ENCODE measurements at places on chromosomes 7 and 10.

DNA sequence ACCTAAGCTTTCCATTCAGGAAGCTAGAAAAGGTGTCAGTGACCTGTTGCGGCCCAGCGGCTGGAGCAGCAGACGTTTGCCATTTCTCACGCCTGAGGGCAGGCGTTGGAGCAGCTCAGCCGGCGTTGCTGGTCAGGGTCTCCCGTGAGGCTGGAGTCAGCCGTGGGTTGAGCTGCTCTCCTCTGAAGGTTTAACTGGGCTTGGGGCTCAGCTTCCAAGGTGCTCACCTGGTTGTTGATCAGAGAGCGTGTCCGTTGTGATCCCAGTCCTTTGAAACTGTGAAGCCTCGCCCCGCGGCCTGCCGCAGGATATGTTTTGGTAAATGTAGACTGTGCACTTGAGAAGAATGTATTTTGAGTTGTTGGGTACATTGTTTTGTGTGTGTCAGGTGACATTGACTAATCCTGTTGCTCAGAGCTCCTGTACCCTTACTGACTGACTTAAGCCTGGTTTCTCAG is 20.6 kb upstream of the PWWP2B start:
- DNase-seq = no peak

GRCh38 chr7:139004321-139005090 is 23.3 kb upstream of the KIAA1549 start:
- DNase-seq = no peak

DNA sequence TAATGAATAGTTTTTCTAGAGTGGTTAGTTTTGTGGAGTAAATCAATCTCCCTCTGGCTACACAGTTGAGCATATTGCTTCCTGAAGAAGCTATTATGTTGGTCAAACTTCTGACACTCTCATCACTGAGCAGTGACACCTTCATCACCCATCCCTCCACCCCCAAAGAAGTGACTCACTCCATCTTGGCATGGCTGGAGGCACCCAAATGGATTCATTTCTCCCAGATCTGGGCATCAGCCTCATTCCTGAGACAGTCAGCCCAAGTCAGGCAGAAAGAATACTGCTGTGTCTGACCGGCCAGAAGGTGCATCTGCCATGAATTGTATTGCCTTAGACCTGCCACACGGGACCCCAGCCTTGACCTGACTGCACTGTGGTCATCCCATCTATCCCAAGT is 117.0 kb upstream of the HABP2 start:
- DNase-seq = no peak

- DNase-seq = no peak
These were observed 85.1 kb upstream of the GTF2I start for GRCh38 chr7:74572301-74572979.

- no peak for DNase-seq
These were observed 9.2 kb upstream of the HNRNPF start for GRCh38 chr10:43417950-43418768.

DNA sequence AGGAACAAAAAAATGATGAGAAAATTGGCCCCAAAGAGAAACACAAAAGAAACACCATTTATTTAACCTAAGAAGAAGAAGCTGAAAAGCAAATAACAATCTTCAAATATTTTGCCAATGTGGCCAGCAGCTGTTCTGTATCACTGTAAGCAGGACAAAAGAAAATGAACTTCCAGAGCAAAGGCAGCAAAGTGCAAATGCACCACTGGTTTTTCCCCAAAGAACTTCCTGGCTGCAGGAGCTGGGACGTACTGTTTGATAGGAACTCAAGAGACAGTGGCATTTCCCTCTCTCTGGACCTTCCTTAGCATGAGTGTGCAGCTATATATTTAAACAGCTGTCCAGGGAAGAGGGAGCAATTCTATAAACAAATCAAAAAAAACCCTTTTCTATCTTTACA is 60.4 kb downstream of the RNLS start:
- DNase-seq = no peak

DNA sequence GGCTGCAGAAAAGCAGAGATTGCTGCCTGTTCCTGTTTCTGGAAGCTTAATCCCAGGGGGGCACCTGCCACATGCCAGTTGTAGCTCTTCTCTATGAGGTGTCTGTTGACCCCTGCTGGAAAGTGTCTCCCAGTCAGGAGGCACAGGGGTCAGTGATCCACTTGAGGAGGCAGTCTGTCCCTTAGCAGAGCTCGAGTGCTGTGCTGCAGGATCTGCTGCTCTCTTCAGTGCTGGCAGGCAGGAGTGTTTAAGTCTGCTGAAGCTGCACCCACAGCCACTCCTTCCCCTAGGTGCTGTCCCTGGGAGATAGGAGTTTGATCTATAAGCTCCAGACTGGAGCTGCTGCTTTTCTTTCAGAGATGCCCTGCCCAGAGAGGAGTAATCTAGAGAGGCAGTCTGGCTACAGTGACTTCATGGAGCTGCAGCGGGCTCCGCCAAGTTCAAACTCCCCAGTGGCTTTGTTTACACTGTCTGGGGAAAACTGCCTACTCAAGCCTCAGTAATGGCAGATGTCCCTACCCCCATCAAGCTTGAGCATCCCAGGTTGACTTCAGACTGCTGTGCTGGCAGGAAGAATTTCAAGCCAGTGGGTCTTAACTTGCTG is 57.6 kb upstream of the CROT start:
- no peak for DNase-seq

GRCh38 chr7:104655592-104655991 is 327.2 kb downstream of the LHFPL3 start:
- no peak for DNase-seq

DNA sequence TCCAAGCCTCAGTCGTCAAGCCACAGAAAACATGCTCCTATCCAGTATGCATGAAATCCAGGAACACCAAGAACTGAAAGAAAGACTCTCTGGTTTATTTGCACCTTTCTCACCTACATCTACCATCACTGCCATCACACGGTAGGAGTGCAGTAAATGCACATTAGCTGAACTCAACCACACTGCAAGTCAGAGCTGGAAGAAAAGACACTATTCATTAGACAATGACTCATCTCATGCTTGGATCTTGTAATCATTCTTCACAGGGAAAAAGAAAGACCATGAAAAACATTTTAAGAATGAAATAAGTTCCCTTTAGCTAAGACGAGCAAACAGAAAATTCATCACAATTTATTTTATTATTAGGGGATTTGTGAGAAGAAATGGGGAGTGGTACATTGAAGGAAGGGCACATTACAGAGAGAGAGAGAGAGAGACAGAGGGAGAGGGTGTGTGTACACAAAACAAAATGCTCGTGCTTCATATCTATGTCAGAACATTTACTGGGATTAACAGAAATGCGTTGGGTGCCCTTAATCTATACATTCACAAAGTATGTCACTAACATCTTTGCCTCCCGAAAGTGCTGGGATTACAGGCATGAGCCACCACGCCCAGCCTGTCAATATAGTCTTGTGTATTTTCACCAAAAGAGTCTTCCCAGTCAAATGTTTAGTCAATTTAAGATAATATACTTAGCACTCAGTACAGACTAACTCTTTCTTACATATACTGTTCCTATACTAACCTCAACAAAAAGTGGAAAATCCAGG is 324.9 kb downstream of the PARD3 start:
- no peak for DNase-seq

- DNase-seq = no peak
These were observed 19.8 kb upstream of the RASSF4 start for GRCh38 chr10:44939691-44940401.

DNA sequence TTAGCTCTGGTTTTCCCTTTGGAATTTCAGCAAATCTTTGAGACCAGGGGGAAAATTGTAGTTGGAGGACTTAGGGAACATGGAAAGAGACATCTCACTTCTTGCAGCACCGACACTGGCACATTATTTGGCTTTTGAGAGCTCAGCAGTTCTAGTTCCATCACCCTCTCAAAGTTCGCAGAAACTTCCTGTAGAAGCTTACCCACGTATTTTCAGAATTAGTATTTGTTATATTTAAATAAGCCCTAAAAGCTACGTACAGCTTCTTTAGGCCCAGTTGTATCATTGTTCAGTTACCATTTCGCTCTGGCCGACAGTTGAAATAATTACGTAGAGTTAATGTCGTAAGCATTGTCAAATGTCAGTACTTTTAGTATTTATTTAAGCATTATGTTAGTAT is 13.4 kb downstream of the CEP55 start:
- DNase-seq = no peak

GRCh38 chr7:133735222-133735621 is 391.9 kb upstream of the LRGUK start:
- DNase-seq = no peak

GRCh38 chr7:16171928-16172327 is 249.4 kb downstream of the CRPPA start:
- DNase-seq = no peak

GRCh38 chr10:102654969-102655368 is 10.7 kb downstream of the TRIM8 start:
- DNase-seq = no peak

DNA sequence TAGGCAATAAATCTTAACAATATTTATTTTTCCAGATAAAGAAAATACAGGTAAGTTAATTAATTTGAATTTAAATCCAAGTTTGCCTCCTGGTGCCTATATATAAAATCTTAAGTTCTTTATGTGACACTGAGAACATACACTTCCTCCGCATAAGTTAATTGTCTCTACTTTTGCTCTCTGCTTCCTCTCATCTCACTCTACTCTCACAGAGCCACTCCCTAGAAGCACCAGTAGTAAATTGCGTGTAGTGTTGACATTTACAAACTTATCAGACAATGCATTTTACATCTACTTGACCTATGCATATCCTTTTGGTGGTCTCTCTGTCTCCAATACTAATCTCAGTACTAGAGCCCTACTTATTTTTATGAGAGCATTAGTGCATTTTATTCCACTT is 144.5 kb downstream of the ETV1 start:
- DNase-seq = no peak

DNA sequence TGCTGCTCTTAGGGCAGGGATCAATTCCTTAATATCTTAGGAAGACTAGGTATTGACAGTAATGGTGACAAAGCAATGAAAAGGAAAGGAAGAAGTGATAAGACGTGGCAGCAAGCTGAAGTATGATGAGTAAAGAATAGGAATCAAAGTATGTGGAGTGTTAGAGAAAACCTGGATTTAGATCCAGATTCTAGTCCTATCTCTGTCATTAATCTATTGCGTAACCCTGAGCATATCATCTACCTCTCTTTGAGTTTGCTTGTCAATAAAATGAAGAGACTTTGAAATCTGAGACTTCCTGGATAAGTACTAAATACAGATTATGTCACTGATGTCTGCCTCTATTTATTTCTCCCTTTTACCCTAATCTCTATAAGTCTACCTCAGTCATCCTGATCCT is 89.2 kb downstream of the PTEN start:
- no peak for DNase-seq

DNA sequence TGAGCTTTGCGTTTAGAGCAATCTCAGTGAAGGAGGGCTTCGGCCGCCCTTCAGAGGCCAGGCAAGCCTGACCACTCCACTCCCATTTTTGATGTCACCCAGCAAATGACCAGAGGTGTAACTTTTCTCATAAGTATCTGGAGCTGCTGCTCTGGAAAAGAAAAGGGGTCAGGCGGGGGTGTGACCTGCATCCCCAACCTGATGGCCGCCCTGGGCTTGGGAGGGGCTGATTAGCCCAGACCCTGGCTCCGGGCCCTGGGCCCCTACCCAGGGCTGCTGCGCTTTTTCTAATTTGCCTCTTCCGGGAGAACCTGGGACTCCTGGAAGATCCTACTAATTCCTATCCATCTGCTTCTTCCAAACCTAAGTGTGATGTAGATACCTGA is 9.6 kb upstream of the EBF3 start:
- DNase-seq = no peak

DNA sequence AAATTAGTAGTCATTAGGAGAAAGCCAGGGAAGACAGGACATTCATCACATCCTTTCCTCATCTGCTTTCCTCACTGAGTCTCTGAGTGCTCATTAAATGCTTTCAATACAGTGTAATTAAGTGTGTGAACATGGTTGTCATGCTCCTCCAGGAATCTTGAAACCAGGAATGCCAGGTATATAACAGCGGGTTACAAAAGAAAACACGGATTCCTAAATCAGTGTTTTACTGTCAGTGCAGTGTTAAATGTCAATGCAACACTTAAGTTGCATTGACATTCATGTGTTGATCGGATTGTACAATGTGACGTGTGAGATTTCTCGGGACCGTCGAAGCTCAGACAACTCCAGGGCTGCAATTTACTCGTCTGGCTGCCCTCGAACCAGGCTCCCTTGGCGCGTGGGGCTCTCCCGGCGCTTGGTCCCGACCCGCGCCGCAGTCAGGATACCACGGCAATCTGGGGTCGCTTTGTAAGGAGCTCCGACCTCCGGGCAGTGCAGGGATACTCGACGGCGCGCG is 455 bp upstream of the SPAG6 start:
- DNase-seq = no peak

- no peak for DNase-seq
These were observed 71.3 kb downstream of the ARHGAP22 start for GRCh38 chr10:48533540-48533939.

- no peak for DNase-seq
These were observed 56.3 kb upstream of the ITPRID1 start for GRCh38 chr7:31457551-31457950.

GRCh38 chr10:120970595-120971529 is 119.7 kb downstream of the WDR11 start:
- no peak for DNase-seq

GRCh38 chr7:157457355-157458253 is 120.8 kb downstream of the DNAJB6 start:
- DNase-seq = no peak

DNA sequence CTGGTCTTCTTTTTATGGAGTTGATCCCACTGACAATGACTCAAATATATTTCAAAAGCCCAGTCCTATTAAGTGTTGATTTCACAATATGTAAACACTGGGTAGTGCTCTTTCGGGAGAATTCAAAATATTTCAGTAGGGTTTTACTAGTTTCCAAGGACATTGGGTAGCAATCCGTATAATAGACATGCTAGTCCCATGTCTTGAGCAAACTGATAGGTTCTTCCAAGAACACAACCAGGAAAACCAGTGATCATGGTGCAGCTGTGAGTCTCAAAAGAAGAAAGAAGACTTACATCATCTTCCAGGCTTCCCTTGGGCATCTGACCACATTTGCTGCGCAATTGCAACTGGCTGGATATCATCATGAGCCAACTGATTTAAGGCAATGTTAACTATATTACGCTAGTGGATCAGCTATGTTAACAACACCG is 59.3 kb upstream of the APBB1IP start:
- no peak for DNase-seq

GRCh38 chr7:92836489-92836999 is at the start of gene CDK6:
CDK6 (minus strand) TSS chr7:92836573; CDS start chr7:92833323, 3,250 bp downstream.
- DNase-seq = no peak

- no peak for DNase-seq
These were observed 1211.3 kb downstream of the REEP3 start for GRCh38 chr10:64732372-64732957.

- no peak for DNase-seq
These were observed 507 bp downstream of the SAR1A start for GRCh38 chr10:70169649-70170364.

DNA sequence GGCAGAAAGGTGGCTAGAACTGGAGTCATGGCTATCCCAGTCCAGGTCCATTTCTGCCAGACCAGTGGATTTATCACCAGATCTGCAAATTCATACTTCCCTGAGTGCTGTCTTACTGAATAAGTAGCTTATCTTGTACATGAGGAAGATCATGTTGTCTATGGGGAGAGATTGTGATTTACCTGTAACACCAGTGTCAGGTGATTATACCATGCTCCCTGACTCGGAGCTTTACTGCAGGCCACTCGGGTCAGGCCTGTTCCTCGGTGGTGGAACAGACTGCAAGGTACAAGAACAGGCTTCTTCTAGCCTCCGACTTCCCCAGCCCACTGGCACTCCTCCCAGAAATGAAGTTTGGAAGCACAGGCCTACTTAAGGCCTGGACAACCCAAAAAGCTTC is 42.6 kb upstream of the DLG5 start:
- DNase-seq = no peak

All from NT2/D1 (cell line).